ENCODE measurements at places on chromosomes 4 and X. TPM values are rescaled to one million over a fixed set of nuclear protein-coding genes. Genes with fewer than 3 reads are reported as not detected.

MAGEC3 gene
- total RNA-seq, result not detected

DUSP21 gene
- total RNA-seq, result not detected

SSX5 gene
- total RNA-seq, result not detected

NDST3 gene
- not detected for total RNA-seq

DNA sequence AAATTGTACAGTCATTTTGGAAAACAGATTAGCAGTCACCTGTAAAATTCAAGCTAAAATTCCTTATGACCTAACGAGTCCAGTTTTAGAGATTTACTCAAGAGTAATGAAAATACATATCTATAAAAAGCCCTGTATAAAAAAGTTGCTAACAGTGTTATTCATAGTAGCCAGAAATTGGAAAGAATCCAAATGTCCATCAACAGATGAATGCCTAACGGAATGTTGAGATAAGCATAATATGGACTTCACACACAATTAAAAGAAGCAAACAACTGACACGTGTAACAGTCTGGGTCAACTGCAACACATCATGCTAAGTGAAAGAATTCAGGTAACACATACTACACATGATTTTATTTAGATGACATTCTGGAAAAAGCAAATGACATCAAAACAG is 584.8 kb upstream of the AGA start:
- no peak for DNase-seq
